ENCODE measurements at places on chromosomes 3 and 15.

DNA sequence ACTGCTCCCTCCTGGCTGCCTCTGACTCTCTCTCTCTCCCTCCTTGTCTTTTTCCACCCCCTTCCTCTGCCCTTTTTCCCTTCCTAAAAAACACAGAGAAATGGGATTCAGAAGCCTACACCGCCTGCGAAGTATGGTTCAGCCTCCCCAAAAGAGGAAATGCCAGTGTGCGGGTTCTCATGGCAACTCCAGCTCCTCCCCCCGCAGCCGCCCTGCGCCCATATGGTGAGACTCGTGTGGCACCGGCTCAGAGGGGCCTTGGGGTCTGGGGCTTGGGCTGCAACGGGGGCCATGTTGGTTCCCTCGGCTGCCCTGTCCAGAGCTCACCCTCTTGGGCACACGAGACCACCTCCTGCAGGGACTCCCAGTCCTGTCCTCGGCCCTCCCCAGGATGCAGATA, 23.6 kb upstream of the LINGO1 start:
- DNase-seq = no peak

DNA sequence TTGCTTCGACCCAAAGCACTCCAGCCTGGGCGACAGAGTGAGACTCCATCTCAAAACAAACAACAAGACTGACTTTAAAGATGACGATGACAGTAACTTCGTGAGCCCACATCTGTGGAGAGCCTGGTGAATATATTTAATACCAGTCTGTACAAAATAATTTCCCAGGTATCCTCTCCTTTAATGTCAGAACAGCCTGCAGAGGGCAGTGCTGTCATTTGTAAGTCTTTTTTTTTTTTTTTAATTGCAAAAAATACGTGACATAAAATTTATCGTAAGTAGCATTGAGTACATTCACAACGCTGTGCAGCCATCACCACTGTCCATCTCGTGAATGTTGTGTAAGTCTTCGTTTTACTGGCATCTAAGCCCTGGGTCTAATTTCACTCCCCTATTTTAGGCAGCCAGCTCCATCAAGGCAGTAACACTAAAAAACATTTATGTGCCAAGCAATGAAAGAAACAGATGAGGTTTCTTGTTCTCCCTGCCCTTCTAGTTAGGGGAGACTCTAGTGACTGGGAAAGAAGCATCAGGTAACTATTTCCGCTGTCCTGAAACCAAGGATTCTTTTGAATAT, 1.4 kb downstream of the HTD2 start:
- DNase-seq = peak; percentile 35

GRCh38 chr3:128683957-128684356, 33.3 kb upstream of the RPN1 start:
- DNase-seq = no peak

DNA sequence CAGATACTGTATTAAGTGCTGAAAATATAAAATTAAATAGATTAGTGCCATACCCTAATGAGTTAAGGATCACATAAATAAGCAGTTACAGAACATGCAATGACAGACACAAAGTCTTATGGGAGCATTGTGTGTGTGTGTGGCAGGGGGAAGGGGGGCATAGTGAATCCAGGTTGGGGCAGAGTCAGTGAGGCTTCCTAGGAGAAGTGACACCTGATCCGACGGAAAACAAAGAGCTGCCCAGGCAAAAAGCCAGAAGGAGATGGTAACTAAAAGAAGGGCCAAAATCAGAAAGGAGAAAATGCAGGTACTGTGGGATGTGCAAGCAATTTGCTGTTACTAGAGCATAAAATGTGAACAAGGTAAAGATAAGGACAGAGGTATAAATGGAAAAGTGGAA, 80.1 kb upstream of the CHRM5 start:
- no peak for DNase-seq

- DNase-seq = no peak
Observed at GRCh38 chr3:25293736-25294135, 134.3 kb upstream of the RARB start.

DNA sequence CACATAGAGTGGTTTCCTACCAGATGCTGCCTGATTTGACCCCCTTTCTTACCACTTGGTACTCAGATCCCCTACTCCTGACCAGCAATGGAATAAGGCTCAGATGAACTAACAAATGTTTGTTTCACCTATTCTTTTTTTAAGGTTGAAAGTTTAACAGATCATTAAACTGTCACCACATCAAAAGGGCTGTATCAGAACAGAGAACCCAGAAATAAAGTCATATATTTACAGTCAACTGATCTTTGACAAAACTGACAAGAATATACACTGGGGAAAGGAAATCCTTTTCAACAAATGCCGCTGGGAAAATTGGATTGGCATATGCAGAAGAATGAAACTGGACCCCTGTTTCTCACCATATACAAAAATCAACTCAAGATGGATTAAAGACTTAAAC, 56.0 kb downstream of the GPR176 start:
- no peak for DNase-seq

DNA sequence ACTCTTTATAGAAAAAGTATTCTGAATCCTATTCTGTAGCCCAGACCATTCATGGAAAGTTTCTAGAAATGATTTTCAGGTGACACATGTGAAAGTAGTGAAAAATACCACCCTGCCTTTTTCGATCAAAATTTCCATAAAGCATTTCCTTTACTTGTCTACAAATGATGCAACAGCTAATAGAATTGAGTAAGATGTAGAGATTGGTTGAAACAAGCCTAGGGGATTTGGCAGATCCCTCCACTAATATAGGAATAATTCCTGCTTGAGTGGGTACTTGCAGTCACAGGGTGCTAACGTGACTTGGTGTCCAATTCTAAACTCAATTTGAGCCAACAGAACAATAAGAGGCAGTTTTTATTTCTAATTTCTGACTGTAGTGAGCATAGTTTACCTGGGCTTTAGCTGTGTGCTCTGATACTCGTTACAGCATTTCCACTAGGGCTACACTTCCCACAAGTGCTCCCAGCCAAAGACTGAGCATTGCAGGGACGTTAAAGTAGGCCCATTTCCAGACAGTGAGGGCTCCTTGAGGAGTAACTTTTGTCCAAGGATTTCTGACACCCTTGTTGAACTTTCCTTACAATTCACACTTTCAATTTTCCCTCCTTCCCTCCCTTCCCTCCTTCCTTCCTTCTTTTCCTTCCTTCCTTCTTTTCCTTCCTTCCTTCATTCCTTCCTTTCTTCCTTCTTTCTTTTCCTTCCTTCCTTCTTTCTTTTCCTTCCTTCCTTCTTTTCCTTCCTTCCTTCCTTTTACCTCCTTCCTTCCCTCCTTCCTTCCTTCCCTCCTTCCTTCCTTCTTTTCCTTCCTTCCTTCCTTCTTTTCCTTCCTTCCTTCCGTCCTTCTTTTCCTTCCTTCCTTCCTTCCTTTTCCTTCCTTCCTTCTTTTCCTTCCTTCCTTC, 53.9 kb upstream of the TP63 start:
- no peak for DNase-seq

DNA sequence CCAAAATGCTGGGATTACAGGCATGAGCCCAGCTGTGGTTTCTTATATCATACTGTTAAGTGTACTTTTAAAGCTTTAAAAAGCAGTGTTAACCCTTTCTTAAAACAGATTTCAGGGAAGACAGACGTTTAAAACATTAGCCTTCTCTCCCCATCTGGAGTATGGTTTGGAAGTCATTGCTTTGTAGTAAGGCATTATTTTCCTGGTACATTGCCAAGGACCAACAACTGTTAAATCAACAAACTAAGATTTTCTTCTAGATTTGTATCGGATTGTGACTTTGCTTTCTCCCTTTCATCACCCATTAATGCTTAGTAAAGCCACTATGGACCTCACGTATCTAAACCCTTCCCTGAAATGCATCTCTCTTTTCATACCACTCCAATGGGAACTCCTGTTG, 50.5 kb downstream of the UBE2E1 start:
- no peak for DNase-seq

- no peak for DNase-seq
Observed at GRCh38 chr3:189573004-189573403, 58.2 kb upstream of the TP63 start.

DNA sequence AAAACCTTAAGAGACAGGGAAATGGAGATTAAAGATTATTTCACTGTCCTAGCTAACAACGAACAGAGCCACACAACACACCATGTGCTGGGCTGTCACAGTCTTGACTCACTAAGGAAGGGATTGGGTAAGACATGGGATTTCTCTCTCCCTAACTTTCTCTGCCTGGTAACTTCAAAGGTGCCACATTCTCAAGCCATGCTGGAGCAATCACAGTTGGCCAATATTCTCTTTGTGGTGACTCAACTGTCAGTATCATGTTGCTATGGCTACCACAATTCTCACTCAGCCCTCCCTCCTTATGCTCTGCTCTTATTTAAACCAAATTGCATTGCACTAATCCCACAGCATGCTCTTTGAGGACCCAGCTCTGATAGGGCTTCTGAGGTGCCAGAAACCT, 74.0 kb downstream of the OXNAD1 start:
- DNase-seq = no peak

DNA sequence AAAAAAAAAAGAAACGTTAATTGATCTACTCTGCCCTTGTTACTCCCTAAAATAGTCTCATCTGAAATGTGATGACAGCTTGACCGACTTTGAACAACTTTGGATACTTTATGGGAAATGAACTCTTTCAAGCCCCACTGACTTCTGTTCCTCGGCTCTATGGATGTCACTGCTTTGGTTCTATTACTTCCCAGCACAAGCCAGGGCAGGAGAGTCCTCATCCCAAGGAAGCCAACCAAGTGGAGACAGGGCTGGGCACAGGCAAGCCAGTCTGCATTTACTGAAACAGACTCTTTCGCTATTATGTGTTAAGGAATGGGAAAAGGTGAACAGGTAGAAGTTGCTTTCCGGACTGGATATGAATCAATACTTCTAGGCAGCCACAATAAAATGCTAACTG, 444.0 kb downstream of the FOXP1 start:
- DNase-seq = no peak

DNA sequence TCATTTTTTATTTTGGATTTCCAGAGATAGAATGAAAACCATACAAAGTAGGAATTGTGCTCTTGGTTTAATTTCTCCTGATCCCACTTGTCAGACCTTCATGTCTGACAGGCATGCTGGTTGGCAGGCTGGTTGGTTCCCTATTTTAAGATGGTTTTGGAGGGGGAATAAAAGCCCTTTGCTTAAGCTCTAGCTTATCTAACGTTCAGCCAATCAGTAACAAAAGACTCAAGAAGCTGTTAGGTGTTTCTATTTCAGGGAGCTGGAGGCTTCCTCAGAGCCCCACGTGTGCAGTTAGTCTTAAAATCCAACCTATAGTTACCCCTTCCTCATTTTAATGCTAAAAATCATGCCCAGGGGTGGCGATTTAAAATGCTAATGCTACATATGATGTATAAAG, 40.5 kb upstream of the XIRP1 start:
- no peak for DNase-seq

DNA sequence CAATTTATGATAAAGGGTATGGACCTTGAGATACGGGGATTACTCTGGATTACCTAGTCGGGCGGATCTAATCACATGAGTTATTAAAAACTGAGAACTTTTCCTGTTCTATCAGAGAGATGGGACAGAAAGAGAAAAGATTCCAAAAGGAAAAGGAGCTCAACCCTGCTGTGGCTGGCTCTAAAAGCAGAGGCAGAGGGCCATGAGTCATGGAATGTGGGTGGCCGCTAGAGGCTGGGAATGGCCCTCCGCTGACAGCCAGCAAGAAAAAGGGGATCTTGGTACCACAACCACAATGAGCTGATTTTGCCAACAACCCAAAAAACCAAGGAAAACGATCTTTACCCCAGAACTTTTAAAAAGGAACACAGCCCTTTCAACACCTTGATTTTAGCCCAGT, 210.0 kb downstream of the MAGI1 start:
- no peak for DNase-seq

Measured in activated naive CD8-positive, alpha-beta T cell treated with anti-CD3 and anti-CD28 coated beads, Interleukin-2, amount 50 U/mL, for 24 hours (primary cell).